ENCODE measurements at places on chromosomes 5 and 9. TPM values are rescaled to one million over a fixed set of nuclear protein-coding genes. Genes with fewer than 3 reads are reported as not detected.

DNA sequence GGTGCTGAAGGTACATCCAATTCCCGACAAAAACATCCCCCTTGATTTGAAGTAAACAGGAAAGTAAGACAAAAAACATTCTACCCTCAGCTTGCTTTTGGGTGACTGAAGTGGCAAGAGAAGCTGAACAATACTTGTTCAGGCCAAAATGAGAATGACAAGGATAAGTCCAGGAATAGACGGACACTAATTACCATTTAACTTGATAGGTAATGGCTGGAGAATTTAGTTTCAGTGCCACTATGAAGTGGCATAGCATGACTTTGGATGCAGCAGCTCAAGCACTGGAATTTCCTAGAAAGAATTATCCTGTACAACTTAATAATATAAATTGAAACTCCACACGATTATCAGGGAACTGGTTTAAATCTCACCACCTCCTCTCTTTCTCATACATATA is 49.7 kb downstream of the HOMER1 start:
- DNase-seq: no peak

- no peak for DNase-seq
Observed at GRCh38 chr9:92245005-92245797, 48.3 kb downstream of the IARS1 start.

- no peak for DNase-seq
Observed at GRCh38 chr9:7237473-7238246, 479.9 kb downstream of the KDM4C start.

GRCh38 chr5:34620185-34620584 is 35.9 kb upstream of the RAI14 start:
- DNase-seq: no peak

DNA sequence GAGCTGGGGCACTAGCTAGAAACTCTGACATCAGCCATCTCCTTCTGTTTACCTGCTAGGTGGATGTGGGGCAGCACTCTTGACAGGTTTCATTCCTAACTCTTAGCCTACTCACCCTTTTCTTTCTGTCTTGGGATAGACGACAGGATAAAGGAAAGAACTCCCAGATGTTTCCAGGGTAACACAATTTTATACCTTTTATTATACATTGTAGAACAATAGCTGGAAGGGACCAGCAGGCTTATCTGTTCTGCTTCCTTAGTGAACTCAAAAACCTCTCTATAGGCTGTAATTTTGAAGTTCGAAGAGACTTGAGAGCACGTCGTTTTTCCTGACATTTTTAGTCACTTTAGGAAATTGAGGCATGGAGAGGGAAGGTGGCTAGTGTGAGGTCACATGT is 13.2 kb downstream of the SPTAN1 start:
- DNase-seq: no peak

GRCh38 chr5:38059876-38060275 is 198.5 kb upstream of the EGFLAM start:
- DNase-seq: no peak

- no peak for DNase-seq
Observed at GRCh38 chr5:113969901-113970300, 392.0 kb upstream of the KCNN2 start.

DNA sequence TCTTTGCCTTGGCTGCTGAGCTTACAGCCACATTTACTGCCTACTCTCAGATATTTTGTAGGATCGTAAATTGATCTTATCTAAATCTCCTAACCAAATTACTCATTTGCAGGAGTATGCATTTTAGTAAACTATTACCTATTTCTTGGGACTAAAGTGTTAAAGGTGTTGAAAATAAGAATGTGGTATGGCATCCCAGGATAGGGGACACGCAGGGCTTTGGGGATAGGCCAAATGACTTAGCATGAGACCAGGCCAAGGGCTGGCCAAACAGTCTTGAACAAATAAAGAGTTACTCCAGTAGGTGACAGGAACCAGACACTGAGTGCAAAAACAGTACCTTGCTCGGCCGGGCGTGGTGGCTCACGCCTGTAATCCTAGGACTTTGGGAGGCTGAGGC is 25.1 kb downstream of the TBC1D2 start:
- no peak for DNase-seq

- DNase-seq: no peak
Observed at GRCh38 chr5:16794269-16794913, 141.7 kb downstream of the MYO10 start.

DNA sequence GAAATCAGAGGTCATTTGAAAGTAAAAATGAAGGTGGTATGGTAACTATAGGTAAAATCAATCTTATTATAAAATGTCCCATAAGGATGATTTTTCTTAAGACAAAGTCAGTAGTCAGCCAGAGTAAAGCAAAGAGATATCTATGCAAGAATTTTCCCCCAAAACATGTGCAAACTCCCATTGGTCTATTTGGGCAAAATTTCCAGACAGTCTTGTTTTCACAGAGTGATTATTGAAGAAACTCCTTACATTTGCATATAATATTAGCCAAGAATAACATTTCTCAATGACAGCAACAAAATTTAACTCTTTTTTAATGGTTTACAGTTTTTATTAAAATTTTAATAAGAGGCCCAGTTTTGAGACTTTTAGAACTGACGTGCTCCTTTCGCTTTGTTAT is 406.1 kb upstream of the GRAMD2B start:
- no peak for DNase-seq

GRCh38 chr5:27472000-27472763 is 433.8 kb upstream of the CDH9 start:
- peak; percentile 97 for DNase-seq

GRCh38 chr5:130222573-130222972 is 318.3 kb downstream of the CHSY3 start:
- no peak for DNase-seq

GRCh38 chr5:177959315-177959714 is 36.7 kb downstream of the PROP1 start:
- DNase-seq: no peak

- no peak for DNase-seq
Observed at GRCh38 chr9:10566848-10567247, 46.0 kb downstream of the PTPRD start.

DNA sequence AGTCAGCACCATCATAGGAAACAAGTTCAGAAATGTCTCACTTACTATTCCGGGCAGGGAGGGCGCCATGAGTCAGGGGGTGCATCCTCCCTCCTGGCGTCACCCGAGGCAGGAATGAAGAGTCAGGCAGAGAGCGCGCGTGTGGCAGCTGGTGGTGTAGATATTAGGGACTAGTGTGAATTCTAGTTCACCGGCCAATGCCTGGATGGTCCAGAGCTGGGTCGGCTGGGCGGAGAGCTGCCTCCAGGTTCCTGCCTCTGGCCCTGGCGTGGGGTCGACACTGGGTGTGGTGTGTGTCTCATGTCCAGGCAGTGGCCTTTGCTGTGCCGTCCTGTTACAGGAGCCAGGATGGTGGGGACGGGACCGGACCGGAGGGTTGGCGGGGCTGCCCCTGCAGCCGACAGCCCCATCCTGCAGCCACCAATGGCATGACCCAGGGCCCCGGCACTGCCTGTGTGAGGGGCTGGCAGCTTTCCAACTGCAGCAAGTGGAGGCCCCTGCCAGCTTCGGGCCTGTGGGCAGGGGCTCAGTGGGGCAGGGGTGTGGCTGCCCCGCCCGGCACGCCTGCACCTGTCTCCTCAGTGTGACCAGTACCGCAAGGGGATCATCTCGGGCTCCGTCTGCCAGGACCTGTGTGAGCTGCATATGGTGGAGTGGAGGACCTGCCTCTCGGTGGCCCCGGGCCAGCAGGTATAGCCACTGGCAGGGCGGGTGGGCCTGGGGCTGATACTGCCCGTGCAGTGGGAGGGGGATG is 9.1 kb downstream of the DIPK1B start:
- peak; percentile 32 for DNase-seq

DNA sequence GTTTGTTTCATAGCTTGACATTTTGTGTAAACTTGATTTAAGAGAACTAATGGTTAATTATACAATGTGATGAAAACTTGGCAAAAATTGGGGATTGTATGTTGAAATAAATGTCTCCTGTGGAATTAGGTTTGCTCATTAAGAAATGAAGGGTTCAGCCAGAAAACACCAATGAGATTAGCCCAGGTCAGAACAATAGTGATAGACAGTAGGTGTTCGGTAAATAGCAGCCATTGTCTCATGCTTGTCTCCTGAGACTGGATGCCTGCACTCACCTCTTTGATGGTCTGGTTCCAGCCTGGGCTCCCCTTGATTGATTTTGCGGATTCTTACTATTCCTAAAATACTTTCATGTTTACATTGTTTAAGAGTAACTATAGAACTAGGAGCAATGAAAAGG is 135.5 kb downstream of the FBN2 start:
- DNase-seq: no peak

- DNase-seq: peak; percentile 39
Observed at GRCh38 chr5:157761690-157762621, 18.4 kb downstream of the LSM11 start.

DNA sequence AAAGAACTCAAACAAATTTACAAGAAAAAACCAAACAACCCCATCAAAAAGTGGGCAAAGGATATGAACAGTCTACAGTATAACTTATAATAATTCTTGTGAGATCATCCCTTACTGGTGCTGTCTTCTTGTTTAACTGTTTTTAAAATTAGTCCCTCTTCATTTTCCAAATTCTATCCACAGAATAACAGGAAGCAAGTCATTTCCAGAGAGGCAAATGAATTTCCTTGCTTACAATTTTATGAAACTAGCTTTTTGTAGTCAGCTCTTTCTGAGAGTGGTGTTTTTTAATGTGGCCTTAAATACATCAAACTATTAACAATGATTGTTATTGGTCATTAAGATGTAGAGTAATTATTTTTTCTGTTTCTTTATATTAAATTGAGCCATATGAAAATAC is 40.6 kb downstream of the FAM174A start:
- no peak for DNase-seq

DNA sequence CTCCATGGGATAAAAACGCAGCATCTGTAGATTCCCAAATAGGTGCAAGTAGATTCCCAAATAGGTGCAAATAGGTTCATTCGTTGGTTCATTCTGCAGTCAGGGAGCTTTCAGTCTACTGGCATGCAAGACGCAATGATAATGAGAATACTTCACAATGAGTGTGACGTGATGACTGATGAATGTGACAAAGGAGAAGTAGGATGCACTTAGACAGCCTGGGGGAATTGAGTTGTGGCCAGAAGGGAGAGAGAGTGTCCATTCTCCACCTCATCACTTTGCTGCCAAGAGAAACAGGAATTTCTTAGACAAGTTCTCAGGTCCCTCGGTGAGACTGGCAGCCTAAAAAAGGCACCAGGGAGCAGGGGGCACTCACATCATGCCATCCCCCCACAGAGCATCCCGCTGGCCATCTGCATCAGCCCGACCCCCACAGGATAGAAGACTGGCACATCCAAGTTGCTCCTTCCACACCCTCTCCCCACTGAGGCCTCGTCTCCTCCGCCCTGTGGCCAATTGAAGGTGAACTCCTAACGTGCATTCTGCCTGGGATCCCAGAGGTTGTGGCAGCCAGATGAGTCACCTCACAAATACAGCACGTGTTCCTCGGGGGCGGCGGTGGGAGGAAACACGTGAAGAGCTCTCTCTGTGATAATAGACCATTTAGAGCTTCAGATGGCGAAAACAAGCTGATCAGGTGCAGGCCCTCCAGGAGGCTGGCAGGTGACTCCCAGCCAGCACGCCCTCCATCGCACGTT is 19.9 kb upstream of the KCNIP1 start:
- peak; percentile 34 for DNase-seq

DNA sequence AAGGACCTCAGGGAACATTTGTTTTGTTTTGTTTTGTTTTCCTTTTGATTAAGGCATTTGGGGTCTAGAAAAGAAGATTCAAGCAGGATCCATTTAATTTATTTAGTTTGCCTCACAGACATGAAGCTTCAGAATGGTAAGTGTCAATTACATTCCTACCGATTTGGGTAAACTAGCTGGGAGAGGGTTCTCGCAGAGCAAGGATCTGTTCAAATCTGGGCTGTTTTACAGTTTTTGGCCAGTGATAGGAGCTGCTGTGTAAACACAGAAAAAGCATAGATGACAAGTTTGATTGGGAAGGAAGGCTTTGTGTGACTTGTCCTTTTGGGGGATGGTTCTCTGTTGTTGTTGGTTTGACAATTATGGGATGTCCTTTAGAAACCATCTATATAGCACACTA is 470.3 kb upstream of the WWC1 start:
- no peak for DNase-seq

DNA sequence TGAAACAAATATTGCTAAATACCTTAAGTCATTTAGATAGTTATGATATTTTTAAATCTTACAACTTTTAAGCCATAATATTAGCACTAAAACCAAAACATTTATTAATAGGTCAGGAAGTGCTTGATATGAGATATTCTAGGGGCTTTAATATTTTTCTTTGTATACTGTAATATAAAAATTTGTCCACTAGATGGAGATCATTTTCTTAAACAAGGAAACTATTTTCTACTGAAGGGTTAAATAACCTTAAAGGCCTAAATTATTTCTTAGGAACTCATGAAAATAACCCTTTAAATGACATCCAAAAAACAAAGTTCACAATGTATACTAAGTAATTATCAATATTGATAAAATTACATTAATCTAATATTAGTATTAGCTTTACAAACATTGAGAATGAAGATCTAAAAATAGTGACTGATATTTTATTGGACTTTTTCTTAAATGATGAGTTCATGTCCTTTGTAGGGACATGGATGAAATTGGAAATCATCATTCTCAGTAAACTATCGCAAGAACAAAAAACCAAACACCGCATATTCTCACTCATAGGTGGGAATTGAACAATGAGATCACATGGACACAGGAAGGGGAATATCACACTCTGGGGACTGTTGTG is 635.7 kb downstream of the RAB3C start:
- DNase-seq: no peak

DNA sequence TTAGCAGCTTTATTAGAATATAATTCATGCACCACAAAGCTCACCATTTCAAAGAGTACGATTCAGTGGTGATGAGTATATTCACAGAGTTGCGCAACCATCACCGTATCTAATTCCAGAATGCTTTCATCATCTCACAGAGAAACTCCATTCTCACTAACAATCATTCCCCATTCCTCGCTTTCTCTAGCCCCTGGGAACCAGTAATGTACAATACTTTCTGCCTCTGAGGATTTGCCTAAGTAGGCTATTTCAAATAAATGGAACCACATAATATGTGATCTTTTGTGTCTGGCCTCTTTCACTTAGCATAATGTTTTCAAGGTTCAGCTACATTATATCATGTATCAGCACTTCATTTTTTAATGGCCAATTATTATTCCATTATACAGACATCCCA is 145.1 kb upstream of the ADAMTS16 start:
- no peak for DNase-seq

DNA sequence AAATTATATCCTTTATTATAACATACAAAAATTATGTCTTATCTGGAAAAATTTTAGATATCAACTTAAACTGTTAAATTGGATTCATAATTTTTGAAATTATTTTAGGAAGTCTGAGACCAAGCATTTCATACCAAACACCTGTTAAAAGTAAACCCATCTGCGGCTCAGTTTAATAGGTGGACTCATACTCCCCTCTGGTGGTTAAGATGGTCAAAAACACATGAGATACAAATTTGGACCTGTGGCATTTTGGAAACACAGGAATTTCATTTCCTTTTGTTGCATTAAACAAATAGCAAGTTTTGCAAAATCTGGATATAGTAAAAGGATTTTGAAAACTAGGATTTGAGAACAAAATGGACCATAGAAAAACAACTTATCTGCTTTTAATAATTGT is 53.7 kb downstream of the RGMB start:
- no peak for DNase-seq

CDKN2B gene
- total RNA-seq: 0.13 TPM

SUSD3 gene
- total RNA-seq: 9.0 TPM

TEX48 gene
- not detected for total RNA-seq

NR2F1 gene
- total RNA-seq: not detected

SH2D3C gene
- total RNA-seq: 1.3 TPM

OBP2B gene
- not detected for total RNA-seq

MCC gene
- 7.6 TPM for total RNA-seq

All from H9 (cell line).